Fibroblast of upper back skin (primary cell): ENCODE measurements at places on chromosomes 16 and 17.

- peak; percentile 14 for DNase-seq
Measured at GRCh38 chr16:56013962-56014552, 138.9 kb upstream of the CES5A start.

- peak; percentile 83 for DNase-seq
Measured at GRCh38 chr17:47967607-47968252, 3.2 kb upstream of the CDK5RAP3 start.

GRCh38 chr17:58403311-58403710 lies 14.0 kb downstream of the RNF43 start:
- no peak for DNase-seq

DNA sequence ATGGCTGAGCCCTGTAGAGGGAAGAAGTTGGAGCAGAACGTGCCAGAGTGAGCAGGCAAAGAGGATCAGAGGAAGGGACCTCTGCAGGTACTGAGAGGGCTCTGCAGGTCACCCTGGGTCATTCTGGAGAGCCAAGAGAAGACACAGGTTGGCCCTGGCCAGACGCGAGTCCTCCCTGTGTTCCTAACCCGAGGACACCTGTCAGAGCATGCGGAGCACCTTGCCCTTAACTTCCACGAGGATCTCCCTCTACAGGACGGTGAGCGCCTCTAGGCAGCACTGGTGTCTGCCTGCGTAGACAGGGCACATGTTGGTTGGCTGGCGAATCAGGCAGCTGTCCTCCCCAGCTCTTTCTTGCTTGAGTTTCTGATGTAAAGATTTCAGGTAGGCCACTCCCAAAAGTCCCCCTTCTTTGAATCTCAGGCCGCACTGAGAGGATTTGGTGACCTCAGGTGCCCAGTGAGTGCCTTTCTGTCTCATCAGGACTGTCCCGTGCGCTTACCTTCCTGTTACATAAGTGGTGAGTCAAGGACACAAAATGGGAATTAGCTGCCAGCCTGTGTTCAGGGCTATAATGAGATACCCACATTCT lies 45.3 kb downstream of the MPRIP start:
- no peak for DNase-seq

GRCh38 chr17:38922538-38923297 lies 2.7 kb upstream of the LASP1NB start:
- DNase-seq: peak; percentile 84

DNA sequence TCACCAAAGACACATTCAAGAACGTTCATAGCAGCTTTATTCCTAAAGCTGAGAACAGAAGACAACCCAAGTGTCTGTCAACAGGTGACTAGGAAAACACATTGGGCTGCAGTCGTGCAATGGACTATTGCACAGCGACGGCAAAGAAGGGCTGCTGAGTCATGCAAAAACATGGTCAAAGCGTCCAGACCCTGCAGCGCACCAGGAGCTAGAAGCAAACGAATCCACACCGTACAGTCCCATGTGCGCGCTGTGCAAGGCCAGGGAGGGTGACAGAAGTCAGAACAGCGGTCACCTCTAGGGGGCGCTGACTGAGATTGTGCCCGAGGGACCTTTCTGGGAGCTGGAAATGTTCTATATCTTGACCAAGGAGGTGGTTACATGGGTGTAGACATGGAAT lies 266.4 kb downstream of the MAF start:
- DNase-seq: no peak

DNA sequence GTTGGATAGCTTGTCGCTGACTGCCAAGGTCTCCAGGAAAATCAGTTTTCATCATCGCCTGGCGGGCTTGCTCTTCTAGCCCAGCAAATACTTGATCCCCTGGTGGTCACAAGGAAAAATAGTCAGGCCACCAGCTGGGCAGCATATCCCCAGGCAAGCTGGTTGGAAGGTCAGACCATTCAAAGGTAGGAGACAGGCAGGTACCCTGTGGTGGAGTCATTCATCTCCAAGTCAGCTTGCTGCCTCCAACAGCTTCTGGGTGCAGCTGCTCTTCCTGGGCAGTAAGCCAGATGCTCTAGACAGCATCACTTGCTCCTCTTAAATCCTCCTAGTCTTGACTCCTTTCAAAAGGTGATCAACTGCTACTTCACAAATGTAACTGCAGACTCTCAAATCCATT lies 16.0 kb downstream of the ZNF821 start:
- no peak for DNase-seq

DNA sequence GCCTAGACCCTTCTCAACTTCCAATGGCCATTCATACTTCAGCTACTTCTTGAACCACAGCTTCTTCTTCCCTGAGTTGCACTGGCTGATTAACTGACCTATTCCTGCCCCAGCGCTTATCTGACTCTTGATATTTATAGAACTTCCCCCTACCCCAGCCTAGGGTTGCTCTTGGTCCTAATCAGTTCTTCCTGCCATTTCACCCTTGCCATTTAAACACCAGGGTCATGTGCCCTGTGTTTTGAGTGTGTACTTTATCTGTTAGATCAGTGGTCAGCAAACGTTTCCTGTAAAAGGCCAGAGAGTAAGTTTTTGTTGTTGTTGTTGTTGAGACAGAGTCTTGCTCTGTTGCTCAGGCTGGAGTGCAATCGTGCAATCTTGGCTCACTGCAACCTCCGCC lies 82.4 kb upstream of the COX10 start:
- DNase-seq: no peak

DNA sequence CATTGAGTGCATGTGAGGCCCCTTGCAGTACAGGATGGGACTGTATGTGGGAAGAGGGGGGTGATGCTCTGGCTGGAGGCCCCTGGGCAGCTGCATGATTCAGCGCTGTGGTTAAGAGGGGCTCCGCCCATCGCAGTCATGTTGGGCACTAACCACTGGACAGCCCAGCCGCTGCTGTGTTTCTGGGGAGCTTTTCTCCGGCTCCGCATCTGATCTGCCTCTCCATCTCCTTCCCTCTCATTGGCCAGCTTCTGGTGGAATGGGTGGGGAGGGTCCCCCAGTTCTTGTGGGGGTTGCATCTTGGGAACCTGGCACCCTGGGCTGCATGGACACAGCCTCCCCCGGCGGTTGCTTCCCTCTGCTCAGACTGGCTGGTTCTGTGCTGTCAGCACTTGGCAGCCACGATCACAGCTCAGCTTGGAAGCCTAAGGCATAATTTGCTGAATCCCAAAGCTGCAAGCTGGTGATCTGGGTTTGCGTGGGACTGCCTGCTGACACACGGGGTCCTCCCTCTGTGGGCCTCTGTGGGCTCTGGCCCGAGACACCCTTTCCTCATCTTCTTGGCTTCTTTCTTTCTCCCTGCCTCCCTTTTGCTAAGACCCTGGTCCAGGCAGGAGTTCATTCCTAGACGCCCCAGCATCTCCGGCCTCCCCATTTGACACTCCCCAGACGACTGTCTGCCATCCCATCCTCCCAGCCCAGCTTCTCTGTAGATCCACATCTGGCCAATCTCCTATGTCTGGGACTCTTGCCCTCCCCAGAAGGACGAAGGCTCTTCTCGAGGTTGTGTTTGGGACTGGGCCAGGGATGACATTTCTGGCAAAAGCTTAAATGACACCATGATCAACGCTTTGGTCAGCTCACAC lies 168.3 kb downstream of the SEC14L1 start:
- peak; percentile 59 for DNase-seq

DNA sequence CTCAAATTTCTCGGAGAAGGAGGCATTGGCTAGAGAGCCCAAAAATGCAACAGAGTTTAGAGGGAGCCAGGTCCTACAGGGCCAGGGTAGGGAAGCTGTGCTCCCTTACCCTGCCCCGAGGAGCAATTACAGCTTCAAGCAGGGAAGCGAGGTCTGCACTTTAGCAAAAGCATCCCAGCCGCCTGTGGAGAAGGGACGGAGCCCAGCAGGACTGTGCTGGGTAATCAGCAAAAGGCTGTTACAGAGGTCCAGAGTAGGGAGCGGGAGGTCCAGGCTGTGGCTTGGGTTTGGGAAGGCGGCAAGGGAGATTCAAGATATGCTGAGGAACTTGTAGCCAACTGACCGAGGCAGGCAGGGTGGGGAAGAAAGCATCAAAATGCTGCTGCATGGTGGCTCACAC lies 162.6 kb downstream of the TMEM132E start:
- DNase-seq: no peak

DNA sequence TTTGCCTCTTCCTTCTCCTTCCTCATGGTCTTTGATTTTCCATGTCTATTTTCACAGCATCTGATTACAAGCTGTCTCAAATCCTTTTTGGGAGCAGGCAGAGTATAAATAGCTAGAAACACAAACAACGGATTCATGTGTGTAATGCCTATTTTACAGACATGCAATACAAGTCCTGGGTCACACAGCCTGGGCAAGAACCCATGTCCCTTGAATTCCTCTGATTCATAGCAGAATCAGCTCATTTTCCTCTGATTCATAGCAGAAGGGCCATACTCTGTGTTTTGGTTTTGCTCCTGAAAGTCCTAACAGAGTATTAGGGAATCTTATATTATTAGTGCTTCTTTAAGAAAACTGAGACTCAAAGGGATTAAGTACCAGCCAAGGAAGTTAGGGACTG lies 71.3 kb downstream of the IRX5 start:
- DNase-seq: peak; percentile 50

DNA sequence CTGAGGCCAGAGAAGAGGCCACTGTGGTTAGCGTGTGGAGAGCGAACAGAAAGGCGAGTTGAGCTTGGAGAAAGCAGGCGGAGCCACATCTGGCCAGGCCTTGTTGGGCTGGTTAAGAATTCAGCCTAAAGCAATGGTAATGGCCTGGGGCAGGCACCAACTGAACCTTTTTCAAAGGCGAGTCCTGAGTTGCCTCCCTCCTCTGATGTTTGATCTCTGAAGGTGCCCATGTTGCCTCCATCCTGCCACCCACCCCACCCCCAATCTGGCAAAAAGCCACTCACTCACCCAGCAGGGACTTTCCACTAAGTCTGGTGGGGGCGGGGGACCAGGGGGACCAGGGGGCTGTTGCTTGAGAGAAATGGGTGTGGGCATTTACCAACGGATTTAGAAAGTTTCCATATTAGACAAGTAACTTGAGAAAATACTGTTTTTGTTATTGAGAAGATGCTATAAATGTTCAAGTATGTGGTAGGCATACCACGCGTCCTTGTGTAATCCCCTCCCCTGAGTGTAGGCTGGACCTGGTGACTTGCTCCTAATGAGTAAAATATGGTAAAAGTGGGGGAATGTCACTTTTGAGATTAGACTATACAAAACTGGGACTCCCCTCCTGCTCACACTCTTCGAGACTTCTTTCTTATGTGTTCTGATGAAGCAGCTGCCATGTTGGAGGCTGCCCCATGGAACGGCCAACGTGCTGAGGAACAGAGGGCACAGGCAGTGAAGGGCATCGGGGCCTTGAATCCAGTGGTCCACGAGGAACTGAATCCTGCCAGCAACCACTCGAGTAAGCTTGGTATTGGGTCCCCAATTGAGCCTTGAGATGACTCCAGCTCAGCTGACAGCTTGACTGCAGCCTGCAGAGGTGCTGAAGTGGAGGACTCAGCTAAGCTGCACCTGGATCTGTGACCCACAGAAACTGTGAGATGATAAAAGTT lies 29.9 kb upstream of the TNS4 start:
- DNase-seq: no peak

DNA sequence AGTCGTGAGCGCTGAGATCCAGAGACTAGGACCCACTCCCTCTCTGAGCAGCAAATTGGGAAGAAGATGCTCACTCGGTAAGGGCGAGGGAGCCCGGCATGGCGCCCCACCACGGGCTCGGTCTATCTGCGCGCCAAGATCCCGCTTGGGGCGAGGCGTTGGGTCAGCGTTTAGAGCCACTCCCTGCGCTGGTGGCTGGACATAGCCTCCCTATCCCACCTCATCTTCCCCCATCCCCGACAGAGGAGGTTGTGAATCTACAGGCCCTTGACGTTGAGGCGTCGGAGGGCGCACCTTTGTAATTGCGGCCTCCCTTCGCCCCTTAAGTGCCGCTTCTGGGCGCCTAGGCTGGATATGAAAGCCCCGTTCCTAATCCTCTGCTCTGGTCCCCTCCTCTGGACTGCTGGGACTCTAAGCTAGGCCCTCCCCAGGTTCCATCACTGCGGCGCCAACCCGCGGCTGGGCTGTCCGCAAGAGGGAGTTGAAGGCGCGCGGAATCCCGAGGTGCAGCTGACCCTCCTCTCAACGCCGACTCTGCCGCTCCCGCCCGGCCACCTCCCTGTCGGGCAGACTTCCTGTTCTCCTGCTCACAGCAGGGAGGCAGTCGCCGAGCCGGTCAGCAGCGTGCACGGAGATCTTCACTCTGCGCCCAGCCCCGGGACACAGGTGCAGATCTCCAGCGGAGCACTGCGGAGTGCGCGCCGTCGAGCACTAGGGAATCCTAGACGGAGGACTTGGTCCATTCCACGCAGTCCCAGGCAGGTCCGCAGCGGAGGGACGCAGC lies 16.1 kb upstream of the HOXB9 start:
- peak; percentile 28 for DNase-seq

- peak; percentile 45 for DNase-seq
Measured at GRCh38 chr17:7479213-7480088, at the start of gene ZBTB4. Gene ZBTB4 (minus strand): TSS chr17:7479631. CDS start chr17:7466801, 12,830 bp downstream.

GRCh38 chr17:5819396-5819795 lies 235.1 kb upstream of the NLRP1 start:
- peak; percentile 14 for DNase-seq

GRCh38 chr16:28513484-28514181 lies 7.0 kb upstream of the IL27 start:
- DNase-seq: peak; percentile 51
